ENCODE measurements at places on chromosomes 7 and 10.

DNA sequence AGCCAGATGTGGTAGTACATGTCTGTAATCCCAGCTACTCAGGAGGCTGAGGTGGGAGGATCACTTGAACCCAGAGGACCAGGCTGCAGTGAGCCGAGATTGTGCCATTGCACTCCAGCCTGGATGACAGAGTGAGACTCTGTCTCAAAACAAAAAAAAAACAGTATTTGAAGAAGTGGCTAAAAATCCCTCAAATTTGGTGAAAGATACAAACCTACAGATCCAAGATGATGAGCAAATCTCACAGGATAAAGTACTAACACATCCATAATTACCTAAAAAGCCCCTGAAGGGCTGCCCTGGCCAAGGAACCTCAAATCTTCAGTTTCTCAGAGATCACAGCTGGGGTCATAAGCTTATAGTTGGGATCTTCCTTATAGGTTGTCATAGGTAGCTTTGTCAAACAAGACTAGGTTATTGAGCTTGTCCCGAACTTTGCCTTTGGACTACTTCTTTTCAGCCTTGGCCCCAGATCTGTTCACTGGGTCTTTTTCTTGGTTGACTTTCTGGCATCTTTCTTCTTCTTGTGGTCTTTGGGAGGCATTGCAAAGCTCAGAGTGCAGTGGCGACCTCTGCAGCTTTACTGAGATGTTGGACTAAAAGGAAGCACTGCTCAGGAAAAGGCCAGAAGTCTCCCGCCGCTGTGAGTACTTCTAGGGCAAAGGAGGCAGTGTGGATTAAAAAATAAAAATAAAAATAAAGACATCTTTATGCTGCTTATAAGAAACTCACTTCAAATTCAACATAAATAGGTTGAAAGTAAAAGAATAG, 28.6 kb upstream of the SAR1A start:
- no peak for DNase-seq

DNA sequence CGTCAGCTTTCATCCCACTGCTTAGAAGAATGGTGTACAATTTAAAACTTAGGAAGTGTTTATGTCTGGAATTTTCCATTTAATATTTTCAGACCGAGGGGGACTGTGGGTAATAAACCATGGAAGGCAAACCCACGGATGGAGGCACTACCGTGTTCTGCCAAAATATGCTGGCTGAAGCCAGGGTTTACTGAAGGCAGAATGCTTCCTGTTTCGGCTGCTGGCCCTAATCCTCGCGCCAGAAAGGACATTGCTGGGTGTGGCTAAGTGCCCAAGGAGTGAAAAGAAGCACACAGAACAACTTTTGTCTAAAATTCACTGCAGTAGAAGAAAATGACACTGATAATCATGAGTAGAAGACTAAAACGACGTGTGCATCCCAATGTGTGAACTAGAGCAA, 32.3 kb downstream of the PITRM1 start:
- no peak for DNase-seq

- no peak for DNase-seq
Observed at GRCh38 chr10:88952647-88953111, at the start of gene ACTA2. ACTA2 (minus strand) TSS chr10:88952773; CDS start chr10:88948930, 3,843 bp downstream.

GRCh38 chr10:45052700-45053099, 52.0 kb downstream of the ZNF22 start:
- DNase-seq: no peak

DNA sequence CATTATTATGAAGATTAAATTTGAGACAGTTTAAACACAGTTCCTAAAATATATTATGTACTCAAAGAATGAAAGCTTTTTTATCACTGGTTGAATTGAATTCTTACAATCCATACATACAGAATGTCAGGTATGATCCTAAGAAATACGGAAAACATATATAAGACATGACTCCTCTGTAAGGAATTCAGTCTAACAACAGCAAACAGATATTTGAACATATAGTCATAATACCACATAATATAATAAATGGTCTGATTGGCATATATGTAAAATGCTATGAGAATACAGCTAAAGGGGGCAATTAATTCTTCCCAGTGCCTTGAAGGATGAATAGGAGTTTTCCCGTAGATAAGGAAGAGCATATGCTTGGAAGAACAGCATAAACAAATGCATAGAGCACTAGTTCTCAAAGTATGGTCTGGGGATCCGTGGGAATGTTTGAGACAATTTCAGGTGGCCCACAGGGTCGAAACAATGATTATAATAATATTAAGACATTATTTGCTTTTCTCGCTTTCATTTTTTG, 10.6 kb upstream of the ARID5B start:
- no peak for DNase-seq

DNA sequence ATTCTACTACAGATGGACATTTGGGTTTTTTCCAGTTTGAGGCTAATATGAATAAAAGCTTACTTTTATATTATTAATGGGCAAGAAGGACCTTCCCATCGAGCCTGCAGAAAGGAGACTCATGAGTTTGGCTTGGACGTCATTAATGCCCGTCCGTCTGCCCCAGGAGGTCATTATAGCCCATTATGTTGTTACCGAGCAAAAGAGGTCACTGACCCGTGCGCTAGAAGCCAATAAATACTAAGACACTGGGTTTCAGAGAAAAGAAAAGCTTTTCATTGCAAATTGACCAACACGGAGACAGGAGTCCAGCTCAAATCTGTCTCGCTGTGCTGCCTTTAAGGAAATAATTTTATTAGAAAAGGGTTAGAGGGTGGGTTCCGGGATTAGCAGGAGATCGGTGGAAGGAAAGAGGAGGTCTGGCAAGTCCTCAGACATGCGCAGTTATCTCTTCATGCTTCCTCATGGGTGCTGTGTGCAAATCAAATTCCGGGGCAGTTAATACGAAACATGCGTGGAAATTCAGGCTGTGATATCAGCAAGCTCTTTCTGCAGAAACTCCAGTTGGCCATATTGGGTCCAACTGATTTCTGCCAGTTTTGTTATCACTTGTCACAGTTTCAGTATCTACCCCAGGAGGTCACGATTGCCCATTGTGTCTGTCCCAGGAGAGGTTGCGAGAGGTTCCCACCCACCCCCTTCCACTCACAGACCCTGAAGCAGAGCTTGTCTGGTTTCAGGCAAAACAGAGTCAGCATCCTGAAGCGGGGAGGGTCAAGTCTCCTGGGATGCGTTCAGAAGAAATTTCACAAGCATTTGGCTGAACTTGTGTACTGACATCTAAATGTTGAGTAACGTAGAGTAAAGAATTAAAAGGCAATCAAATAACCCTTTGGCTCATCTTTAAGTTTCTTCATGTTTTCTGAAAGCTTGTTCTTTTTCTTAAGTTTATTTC, 1.1 kb upstream of the GALNTL5 start:
- DNase-seq: no peak

DNA sequence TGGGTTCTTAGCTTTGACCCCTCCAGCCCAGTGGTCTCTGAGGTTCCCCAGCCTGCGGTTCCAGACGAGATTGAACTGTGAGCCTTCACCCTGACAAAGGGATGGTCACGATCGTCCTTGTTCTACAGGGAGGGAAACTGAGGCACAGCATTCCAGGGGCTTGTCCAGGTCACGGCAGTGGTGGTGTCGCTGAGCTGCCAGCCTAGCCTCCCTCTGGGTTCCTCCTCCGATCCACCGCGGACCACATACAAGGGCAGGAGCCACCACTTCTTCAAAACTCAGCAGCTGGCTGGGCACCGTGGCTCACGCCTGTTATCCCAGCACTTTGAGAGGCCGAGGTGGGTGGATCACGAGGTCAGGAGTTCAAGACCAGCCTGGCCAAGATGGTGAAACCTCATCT, 35.8 kb downstream of the ELFN1 start:
- no peak for DNase-seq

DNA sequence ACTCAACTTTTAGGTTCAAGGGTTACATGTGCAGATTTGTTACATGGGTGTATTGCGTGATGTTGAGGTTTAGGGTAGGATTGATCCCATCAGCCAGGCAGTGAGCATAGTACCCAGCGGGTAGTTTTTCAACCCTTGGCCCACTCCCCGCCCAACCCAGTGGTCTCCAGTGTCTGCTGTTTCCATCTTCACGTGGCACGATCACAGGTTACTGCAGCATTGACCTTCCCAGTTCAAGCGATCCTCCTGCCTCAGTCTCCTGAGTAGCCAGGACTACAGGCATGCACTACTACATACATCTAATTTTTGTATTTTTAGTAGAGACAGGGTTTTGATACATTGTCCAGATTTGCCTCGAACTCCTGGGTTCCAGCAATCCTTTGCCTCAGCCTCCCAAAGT, 905.7 kb upstream of the ZNF722 start:
- DNase-seq: no peak

GRCh38 chr7:21293771-21294170, 134.1 kb upstream of the SP4 start:
- DNase-seq: no peak

DNA sequence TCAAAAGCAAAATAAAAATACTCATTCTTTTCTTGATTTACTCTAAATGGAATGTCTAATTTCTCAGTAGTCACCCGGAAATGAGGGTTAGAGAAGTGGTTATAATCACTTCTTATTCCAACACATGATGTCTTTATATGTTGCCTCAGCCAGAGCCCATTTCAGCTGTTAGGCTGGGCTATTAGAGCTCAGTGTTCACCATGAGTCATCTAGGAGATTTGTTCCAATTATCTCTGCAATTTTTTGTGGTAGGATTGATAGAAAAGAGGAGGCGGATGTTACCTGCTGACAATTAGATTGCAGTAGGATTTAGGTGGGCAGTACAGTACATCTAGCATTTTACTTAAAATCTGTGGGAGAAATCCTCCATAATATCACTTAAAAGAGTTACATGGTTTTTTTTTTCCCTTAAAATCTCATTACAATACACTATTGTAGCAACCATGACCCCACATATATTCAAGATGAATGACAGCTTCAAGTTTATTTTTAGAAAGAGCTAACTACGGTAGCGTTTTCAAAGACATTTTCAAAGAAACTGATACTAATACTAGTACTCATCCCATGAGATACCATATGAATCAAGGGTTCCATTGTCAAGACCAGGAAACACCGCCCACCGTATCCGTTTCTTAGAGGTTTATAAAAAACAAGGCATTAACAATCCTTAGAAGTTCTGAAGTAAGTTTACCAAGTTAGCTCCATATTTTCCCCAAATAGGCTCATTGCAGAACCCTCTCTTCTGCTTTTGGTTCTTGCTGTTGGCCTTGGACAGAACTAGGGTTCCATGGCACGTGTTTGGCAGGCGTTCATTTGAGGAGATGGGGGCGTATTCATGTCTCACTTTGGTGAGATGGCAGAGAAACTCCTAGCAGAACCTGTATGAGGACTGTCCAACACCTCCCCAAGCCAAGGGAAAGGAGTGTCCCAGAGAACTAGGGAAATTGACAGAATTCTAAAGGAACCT, 10.4 kb downstream of the CPA2 start:
- no peak for DNase-seq

DNA sequence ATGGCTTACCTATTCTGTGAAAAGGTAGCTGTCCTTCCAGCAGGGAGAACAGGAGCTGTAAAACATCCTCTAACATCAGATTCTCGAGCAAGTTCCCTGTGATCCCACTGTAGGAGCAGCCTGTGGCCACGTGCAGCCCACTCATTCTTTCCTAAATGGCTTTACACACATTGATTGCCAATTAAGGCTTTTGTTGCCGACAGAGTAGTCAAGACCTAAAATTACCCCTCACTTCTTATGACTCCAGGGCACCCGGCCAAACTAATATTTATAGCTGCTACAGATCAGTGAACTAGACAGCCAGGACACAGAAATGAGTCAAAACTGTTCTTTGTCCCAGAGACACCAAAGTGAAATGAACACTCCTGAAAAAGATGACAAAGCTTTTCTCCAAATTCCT, 832.1 kb downstream of the SORCS3 start:
- DNase-seq: no peak

DNA sequence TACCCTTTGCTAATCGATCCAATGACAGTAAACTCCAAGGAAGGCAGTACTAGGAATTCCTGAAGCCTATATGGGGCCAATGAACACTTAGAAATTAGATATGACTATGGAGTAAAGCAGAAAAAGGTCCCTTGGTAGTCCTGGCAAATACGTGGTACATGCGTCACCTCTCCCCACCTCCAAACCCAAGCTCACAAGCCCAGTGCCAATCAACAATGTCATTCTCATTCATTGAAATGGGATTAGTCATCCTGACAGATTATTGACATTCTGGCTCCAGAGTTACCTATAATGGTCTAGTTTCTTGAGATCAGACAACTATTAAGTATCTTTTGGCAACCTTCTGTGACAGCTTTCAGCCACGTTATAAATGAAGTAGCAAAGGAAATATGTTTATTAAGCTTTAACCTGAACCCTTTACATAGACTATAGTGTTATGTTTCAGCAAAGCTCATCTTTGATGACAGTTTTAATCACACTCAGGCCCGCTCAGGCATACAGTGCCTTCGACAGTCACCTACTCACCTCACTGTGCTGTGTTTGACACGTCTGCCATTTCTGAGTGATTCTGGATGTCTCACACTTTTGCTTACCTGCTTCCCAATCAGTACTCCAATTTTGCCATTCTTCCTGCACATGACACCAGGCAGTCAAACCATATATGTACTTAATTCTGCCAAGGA, 69.6 kb upstream of the ADO start:
- DNase-seq: no peak

- no peak for DNase-seq
Observed at GRCh38 chr7:49166441-49166840, 242.1 kb downstream of the CDC14C start.

DNA sequence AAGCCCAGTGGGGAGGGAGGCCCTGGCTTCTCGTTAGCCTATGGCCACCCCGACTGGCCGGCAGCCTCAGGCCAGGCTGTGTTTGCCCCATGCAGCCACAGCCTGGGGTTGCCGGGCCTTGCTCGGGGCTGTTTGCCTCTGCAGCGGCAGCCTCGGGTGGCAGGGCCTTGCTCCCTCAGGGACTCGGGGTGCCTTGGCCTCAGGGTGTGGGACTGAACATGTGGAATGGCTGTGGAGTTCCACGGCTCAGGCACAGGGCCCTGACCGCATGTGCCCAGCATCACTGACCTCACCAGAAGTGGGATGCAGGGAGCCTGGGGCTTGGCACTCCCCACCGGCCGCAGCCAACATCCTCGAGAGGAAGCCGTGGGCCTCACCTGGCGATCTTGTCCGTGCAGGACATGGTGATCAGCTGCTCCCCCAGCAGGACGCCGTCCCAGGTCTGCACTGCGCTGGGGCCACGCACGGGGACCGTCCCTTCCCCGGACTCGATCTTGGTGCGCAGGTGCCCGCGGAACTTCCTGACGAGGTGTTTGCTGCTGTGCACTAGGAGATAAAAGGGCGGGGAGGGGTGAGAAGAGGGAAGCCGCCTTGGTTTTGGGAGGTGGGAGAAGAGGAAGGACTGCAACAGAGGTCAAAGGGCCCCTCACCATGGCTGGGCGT, 160.5 kb downstream of the WDR37 start:
- no peak for DNase-seq

- no peak for DNase-seq
Observed at GRCh38 chr7:29919790-29920189, 69.8 kb downstream of the SCRN1 start.

DNA sequence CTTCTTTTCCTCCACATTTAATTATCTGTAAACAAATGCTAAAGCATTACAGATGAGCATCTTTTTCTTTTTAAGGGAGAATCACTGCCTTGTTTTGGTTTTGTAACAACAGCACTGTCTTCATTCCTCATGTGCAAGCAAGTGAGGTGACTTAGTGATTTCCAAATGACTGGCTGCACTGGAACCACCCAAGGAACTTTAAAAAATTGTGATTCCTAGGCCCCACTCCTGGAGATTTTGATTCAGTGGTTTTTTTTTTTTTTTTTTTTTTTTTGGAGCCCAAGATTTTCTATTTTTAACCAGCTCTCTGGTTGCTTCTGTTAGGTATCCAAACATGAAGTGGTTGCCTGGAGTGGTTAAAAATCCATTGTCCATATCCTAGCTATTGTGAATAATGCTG, 176.2 kb downstream of the LRMDA start:
- DNase-seq: no peak

- no peak for DNase-seq
Observed at GRCh38 chr7:132846086-132846485, 235.8 kb downstream of the CHCHD3 start.
